ENCODE measurements at places on chromosomes 7 and 10.

DNA sequence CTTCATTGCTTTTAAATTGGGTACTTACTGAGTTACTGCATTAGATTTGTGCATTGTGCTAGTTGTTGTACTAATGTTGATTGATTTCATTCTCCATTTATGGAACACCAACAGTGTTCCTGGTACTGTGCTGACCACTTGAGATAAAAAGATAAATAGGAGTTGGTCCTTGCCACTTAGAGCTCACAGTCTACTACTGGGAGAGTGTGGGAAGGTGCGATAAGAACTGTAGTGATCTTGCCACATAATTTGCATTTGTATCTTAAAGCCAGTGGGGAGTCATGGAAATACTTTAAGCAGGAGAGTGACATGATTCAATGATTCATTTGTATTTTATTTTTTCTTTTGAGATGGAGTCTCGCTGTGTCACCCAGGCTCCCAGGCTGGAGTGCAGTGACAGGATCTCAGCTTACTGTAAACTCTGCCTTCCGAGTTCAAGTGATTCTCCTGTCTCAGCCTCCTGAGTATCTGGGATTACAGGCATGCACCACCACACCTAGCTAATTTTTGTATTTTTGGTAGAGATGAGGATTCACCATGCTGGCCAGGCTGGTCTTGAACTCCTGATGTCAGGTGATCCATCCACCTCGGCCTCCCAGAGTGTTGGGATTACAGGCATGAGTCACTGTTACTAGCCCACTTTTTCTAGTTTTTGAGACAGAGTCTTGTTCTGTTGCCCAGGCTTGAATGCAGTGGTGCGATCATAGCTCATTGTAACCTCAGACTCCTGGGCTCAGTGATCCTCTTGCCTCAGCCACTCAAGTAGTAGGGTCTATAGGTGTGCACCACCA is 51.2 kb upstream of the TMEM248 start:
- DNase-seq: peak; percentile 42

DNA sequence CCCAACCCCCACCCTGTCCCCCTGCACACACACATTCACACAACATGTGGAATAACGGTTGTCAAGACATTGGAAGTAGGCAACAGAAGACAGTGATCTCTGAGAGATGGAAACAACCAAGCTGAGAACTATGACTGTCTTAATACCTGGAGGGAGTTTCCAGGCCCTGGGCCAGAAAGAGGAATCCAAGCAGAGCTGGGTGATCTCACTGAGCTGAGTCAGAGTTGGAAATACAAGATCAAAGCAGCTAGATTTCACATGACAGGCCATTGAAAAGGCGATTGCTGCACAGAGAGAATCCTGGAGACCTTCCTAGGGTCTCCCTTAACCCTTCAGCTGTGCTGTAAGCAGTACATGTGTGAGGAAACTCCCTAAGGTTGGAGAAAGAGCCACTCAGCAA is 165.8 kb upstream of the PRSS1 start:
- DNase-seq: no peak

GRCh38 chr10:131964298-131964697 is 17.4 kb downstream of the BNIP3 start:
- no peak for DNase-seq

DNA sequence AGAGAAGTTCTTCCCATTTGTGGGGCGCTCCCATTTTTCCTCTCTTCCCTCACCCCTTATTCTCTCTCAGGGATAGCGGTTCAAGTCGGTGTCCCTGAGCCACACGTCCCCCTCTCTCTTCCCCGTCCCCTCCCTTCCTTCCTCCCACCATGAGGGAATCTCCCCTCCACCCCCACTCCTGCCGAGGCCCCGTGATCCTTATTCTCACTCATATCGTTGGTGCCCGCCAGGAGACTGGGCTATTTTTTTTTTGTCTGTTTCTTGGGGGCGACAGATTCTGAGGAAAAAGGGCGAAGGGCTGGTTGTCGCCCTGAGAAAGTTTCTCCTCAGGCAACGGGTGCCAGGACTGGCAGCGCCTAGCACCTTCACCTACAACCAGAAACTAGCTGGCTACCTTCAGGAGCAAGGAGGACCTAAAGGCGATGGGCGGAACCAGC is 723 bp downstream of the ZCWPW1 start:
- no peak for DNase-seq

DNA sequence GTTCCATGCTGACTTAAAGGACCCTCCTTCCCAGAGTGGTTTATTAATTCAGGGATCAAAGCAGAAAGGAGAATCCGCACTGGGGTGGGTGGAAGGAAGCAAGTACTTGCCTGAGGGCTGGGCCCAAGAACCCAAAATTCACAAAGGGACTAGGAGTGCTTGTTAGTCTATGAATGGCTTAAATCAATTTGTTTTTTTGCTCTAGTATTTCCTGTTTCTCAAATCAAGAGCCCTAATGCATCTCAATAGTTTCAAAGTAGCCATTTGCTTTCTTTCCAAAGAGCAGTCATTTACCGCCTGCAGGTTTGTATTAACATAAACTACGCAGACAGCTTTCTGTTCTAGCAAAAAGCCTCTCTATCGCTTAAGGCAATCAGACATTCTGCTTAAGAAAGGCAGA is 44.2 kb upstream of the SLC35G1 start:
- peak; percentile 22 for DNase-seq

DNA sequence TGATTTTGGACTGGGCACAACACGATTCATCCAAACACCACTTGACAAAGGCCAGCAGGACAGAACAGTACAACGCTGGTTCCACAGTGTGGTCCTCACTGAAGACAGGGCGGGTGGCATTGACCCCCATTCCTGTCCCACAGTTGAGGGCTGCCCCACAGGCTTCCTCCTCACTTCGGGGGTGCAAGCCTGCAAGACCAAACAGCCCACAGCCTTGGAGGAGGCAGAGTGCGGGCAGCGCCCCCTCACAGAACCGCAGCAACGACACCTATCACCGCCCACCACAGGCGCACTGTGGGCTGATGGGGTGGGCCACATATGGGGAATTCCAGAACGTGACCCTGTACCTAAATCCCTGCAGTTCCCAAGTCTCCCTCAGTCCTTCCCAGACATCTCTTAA is 70.6 kb downstream of the PTPRN2 start:
- no peak for DNase-seq

DNA sequence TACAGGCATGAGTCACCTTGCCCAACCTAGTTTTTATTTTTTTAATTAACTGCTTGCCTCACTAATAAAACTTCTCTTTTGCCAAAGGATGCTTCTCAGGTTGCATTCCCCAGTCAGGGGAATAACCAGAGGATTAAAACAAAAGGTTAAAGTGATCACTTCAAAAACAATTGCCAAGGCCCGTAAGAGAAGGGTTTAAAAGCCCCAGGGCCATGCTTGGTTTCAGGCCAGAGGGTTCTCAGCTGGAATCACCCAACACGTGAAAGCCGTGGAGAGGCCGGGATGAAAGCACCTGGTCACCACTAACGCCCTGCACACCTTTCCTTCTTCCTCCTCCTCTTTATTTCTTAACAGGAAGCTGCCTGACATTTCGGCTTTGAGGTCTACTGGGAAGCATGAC is 587.5 kb downstream of the PTPRN2 start:
- DNase-seq: peak; percentile 83

DNA sequence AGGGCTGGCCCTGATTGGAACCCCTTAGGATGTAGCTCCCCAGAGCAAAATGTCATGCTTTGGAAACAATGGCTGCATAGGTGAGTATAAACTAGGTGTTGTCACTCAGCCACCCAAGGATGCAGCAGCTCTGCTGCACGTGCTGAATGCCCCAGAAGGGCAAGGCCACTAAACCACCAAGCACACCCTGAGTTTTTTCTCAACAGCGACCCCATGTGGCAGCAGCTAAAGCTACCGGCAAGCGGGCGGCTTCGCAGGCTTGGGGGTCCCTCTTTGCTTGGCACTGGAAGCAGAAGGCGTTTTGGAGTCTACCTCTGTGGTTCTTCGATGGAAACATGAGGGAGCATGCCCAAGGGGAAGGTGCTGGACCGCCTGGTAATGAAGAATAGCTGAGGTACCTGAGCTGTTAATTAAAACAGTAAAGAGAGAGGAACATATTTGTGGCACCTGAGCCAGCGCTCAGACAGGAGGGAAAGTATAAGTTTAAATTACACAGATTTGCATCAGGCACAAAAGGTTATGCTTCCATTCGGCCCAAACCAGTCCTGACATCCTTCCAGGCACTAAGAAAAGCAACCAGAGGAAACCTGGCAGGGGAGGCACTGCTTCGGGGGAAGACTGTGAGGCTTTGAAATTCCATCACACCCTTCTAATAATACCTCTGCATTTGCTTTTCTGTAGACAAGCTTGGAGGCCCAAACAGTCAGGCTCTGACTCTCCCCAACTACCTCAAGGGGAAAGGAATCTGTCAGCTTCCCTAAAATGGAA is 152.1 kb downstream of the GFRA1 start:
- DNase-seq: no peak

GRCh38 chr7:48046458-48046857 is 11.1 kb downstream of the C7orf57 start:
- DNase-seq: no peak

All from NCI-H187 treated with DMSO at 0.1 percent for 48 hours (cell line).